ENCODE measurements at places on chromosomes 2 and 18. TPM values are rescaled to one million over a fixed set of nuclear protein-coding genes. Genes with fewer than 3 reads are reported as not detected.
A peak's percentile ranks its signal among the peaks of the same experiment; 100 is the strongest.

SERPINB12 gene
- not detected for polyA plus RNA-seq

DNA sequence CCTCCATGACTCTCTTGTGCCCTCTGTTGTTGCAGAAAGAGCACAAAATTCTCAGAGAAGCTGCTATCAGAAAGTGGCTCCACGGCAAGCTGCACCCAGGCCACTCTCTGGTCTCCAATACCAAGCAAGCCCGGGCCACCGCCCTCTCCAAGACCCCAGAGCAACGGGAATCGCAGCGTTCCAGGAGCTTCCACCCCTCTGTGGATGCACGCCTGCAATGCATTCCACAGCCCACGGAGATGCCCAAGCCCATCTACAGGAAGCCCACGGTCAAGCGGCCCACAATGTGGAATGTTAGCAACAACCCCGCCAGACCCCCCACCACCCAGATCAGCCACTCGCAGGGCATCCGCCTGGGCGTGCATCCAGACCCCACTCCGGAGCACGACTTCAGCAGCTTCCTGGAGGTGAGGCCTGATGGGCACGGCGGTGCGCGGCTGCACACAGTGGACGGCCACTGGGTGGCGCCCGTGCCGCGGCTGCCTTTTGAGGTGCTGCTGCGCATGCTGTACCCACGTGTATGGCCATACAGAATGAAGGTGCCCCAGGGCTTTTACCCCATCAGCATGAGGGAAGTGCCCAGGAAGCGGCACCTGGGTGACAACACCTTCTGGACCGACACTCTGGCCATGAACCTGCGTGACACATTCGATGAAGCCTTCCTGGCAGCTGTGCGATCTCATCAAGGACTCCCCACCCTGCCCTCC lies 6.3 kb downstream of the ANKRD53 start:
- DNase-seq, result no peak

- DNase-seq, result no peak
Measured at GRCh38 chr2:100891906-100892642, 72.1 kb downstream of the NPAS2 start.

DNA sequence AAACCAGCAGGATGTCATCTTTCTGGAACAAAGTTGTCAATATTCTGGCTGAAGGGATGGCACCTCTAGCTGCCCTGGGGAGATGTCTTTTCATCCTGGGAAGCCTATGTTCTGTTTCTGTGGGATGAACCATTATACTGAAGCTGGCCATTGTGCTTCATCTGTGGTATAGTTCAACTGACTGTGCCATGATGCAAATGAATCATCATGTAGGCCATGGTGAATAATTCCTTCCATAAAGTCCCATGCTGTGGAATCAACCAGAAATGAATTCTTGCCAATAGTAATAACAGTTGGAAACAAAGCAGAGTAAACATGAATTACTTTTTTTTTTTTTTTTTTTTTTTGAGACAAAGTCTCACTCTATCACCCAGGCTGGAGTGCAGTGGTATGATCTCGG lies 64.1 kb upstream of the CNGA3 start:
- DNase-seq, result no peak

- DNase-seq, result peak; percentile 37
Measured at GRCh38 chr2:241177526-241178334, 10.7 kb upstream of the ANO7 start.

GRCh38 chr18:50749945-50750344 lies 69.9 kb downstream of the MRO start:
- no peak for DNase-seq

NOSTRIN gene
- 1.2 TPM for polyA plus RNA-seq

DHRS9 gene
- polyA plus RNA-seq, result 0.44 TPM

DNA sequence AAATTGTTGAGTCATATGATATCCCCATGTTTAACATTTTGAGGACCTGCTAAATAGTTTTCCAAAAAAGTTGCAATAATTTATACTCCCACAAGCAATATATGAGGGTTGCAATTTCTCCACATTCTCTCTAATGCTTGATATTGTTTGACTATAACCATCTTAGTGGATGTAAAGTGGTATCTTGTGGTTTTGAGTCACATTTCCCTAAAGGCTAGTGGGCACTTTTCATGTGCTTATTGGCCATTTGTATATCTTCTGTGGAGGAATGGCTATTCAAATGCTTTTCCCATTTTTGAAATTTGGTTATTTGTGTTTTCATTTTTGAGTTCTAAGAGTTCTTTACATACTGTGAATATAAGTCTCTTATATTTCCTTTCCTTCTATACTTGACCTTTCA lies 82.7 kb downstream of the SCG2 start:
- no peak for DNase-seq

GRCh38 chr2:25104736-25105135 lies 62.9 kb downstream of the EFR3B start:
- no peak for DNase-seq

DNA sequence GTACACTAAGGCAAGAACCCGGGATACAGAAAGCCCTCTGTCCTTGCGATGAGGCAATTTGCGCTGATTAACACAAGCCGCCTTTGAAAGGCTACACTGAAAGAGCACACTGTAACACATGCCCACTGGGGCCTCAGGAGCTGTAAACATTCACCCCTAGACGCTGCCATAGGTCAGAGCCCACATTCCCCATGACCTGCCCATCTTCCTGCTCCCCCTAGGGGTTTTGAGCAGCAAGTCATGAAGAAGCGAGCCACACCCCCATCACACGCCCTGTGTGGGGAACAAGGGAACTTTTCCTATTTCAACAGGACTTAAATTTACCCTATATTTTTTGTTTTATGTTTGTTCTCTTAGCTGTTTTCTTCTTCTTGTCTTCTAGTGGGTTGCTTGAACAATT lies 47.8 kb upstream of the SLC4A10 start:
- DNase-seq, result no peak

PLGLB1 gene
- polyA plus RNA-seq, result 1.0 TPM

GRCh38 chr2:60504049-60504448 lies 49.4 kb downstream of the BCL11A start:
- no peak for DNase-seq

- DNase-seq, result peak; percentile 69
Measured at GRCh38 chr2:177572236-177572671, 179.7 kb downstream of the AGPS start.

DNA sequence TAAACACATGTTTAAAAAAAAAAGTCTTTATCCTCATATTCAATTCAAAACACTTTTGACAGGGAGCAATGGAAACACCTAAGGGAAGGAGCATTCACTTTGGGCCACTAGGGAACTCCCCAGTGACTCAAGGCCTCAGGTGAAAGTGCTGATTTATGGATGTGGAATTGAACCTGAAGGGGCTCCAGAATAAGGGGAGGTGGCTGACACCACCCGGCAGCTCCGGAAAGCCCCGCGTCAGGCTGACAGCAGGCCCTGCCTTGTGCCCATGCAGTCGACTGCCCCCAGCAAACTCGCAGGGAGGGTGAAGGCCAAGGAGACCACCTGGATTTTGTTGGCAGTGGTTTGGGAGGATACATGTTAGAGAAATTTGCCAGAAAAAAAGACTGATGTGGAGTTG lies 275.3 kb upstream of the NCKAP5 start:
- DNase-seq, result no peak

GRCh38 chr2:144523596-144524117 lies 3.7 kb upstream of the ZEB2 start:
- DNase-seq, result peak; percentile 63

IL1B gene
- 0.53 TPM for polyA plus RNA-seq
